ENCODE measurements at places on chromosomes 7 and 10.

DNA sequence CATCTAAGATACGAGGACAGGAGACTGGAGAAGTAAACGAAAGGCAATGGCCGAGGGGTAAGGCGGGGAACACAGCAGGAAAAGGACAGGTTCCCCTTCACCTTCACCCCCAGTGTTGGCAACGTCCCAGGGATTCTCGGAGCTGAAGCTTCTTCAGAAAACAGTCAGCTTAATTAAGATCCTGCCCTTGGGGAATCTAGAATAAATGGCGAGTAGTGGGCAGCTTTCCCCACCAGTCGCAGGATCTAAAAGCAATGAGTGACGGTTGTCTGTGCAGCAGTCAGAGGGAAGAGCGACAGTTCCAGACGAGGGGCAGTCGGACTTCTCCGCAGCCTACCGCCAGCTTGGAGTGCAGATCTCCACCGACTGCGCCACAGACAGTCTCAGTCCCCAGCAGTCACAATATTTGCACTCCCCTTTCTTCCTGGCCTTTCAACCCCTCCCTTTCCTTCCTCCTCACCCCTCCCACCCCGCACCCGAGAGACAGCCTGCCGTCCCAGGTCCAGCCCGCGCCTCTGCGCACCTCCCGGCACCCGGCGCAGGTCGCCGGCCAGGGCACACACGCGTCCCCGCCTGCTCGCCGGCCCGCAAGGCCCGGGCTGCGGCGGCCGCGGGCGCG, 10.9 kb upstream of the SP8 start:
- DNase-seq: no peak

GRCh38 chr10:59698326-59698725, 11.3 kb downstream of the SLC16A9 start:
- no peak for DNase-seq

DNA sequence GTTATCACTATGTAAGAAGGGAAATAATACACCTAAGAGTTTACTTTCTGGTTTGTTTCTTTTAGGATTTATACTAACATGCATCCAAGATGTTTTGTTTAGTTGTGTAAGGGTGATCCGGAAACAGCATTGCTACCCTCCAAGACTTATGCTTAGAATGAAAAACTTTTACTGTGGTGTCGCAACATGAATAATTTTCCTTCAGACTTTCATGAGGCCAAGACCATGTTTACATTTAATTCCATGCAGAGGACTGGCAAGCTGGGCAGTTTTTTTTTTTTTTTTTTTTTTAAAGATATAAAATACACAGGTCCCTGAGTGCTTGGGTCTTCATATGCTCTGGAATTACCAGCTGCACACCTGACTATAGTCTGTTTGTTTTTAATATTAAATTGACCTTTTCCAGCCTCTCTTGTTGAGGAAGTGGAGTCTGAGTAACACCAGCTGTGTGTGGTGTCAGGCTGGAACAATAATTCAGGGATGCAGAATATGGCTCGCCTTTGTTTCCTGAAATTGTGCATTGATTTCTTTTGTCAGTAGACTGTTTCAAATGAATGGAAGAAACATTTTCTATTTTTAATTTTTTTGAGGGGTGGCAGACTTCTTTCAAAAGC, 81.7 kb downstream of the ST7 start:
- DNase-seq: no peak

- no peak for DNase-seq
Measured at GRCh38 chr7:34342387-34342786, 315.6 kb upstream of the NPSR1 start.

GRCh38 chr10:14618674-14619073, 156.0 kb downstream of the FAM107B start:
- no peak for DNase-seq

DNA sequence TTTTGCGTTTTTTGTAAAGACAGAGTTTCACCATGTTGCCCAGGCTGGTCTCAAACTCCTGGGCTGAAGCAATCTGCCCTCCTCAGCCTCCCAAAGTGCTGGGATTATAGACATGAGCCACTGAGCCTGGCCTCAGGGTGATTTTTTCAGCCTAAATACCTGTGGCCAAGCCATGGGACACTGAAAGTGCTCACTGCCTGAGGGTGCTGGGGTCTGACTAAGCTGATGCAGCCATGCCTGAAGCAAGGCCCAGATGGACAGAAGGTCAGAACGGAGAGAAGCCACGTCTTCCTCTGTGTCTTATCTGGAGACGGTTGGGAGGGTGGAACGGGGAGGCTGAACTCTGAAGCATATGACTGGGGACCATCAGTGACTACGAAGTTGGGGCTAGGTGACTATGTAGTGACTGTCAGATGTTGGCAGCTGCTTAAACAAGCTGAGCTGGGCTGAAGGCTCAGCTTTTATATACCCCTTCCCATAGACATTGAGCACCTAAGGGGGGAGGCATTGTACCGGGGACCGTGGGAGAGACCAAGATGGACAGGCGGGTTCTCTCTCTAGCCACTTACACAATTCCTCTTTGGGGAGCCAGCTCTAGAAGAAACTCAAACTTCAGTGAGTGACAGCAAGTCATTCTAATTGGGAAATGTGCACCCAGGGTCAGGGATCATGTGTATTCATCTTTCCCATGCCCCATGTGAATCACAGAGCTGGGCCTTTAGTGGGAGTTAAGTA, 73.3 kb upstream of the HABP2 start:
- DNase-seq: no peak

DNA sequence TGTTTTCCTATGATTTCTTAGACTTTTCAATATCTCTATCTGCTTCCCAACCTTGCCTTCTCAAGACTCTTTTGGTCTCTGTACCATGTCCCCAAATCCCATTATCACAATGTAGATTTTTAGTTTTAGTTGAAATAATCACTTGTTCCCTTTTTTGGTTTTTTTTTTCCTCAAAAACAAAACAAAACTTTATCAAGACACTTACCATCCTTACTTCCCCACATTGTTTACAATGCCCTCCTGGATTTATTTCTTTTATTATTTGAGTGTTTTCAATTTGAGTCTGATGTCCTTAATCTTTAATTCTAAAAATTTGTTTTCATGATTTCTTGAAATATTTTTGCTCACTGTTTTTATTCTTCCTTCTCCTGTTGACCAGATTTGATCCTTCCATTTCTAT, 112.6 kb downstream of the CPED1 start:
- DNase-seq: no peak

DNA sequence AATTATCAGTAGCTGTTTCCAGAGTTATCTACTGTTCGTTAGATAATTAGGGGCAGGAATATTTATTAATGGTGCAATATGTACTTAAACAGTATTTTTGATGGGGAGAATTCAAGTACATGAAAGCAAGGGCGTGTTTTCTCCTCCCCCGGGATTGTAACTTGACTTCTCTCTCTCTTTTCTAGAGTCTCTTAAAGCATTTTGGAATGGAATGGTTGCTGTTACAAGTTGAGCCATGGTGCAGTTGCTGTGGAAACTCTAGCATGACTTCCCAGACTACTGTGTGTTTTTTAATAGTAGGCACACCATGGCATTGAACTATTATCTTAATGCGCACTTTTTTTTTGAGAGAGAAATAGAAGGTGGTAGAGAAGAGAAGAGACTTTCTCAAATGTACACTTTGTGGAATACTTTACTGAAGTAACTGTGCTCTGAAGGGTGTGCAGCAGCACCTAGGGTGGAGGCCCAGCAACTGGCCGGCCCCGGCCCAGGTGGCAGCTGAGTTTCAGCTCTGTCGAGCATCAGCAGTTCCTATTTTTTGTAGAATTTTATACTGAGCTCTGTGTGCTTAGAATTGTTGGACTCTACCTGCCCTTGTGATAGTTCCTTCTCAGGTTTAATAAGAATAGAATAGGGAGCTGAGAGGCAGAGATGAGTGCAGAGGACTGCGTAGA, 64.4 kb downstream of the CCNY start:
- no peak for DNase-seq

DNA sequence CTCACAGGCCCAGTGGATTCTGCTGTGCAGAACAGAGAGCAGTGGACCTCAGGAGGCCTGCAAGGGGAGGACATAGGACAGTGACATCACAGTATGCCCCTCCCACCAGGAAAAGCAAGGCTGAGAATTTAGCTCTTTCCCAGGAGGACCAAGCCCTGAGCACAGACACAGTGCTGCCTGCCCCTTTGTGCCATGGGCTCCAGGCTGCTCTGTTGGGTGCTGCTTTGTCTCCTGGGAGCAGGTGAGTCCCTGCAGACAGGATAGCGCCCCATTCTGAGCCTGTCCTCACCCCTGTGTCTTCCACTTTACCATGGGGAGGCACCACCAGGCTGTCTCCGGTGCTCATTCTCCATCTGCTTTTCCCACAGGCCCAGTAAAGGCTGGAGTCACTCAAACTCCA, 63.0 kb upstream of the PRSS58 start:
- no peak for DNase-seq

DNA sequence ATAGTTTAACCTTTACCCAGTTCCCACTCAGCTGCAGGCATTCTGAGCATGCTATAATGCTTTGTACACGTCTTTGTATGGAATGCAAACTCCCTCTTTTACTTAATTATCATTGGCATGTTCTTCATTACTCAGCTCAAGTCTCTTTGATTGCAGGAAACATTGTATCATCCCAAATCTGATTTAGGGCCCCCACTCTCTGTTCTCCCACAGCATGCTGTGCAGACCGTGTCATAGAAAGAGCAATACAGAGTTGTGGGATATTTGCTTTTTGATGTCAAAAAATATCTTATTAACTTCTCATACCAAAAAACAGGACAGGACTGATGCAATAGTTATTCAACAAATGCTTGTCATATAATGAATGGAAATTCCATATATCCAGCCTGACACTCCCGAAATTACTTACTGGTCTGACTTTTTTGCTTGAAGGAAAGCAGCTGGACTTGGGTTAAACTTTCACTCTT, 1081.5 kb upstream of the C7orf33 start:
- no peak for DNase-seq

DNA sequence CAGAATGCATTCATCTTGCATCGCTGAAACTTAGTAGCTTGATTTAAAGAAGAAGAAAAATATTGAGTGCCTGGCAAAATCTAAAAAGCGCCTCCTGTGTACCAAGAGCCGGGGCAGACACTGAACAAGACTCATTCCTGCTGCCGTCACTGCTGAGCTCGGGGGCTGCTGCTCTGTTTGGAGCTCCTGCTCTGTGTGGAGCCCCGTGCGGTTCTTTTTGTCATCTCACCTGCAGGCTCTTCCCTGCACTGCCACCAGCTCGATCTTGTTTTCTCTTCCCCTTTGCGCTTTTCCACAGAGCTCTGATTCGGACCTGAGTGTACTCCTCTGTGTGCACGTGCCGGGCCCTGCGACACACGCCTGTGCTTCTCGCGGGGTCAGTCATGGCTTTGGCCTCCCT, 462.1 kb upstream of the DPP6 start:
- no peak for DNase-seq

GRCh38 chr7:54116956-54117355, 425.2 kb upstream of the VSTM2A start:
- DNase-seq: no peak

DNA sequence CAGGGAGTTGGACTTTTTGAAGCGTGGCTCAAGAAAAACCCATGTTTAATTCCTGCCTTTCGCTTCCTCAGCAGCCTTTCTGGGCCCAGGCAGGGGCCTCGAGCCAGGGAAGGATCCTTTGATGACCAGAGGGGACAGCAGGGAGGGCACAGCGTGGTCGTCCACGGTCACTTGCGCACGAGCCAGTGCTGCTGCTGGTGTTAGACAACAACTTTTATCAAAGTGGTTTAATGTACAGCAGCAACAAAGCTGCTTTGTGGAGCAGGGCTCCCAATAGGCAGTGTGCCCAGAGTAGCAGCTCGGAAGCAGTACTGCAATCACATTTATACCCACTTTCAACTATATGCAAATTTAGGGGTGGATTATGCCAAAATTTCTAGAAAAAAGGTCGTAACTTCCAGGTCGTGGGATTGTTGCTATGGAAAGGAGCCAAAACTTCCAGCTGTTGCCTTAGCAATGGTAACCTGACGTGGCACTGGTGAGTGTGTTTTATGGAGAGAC, 6.1 kb downstream of the GIMAP1 start:
- DNase-seq: no peak

GRCh38 chr7:55464422-55464821, 99.3 kb downstream of the LANCL2 start:
- DNase-seq: no peak

DNA sequence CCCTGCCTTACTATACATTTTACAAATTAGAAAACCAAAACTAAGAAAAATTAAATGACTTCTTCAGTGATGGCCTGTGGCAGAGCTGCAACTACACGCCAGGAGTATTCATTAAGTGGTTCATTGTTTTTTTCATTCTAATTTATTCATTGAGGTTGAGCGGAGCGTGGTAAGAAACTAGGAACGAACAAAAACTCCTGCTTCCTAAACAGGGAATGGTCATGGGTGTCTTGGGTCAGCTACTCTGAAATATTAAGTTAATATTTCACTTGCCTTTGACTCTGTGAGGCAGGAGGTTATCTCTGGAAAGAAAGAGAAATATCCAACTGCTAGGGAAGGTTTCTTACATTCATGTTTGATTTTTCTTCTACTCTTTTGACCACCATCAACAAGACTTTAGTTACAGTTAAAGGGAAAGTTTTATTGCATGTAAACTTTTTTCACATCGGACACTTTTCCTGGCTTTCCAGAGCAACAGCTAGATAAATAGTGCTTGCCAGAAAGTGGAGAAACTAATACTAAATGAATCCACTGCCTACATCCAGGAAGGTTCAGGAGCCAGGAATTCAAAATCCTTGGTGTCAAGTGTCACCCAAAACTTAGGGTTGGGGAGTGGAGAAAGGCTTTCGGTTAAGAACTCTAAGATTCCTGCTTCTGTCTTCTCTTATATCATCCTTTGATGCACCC, 896 bp upstream of the GNG11 start:
- no peak for DNase-seq

DNA sequence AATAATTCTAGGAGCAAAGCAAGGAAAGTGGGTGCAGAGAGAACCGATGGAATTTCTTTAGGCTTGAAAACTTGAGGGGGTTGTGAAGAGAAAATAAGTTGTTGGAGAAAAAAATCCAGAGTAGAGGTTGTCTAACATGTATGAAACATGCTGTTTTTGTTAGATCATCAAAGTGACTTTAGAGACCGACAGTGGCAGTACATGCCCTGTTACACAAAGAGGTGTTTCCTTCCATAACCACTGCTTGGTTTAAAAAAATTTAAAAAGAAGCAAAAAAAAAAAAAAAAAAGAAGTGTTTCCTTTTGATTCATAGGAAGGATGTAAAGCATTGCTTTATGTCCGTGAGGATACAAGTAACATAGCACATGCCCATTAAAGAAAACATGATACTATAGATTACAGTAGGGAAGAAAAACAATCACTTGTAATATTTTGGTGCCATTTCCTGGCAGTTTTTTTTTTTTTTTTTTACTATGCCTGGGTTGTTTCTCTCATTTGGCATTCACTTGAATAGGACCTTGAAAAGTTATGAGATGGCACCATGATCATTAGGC, 6.1 kb downstream of the ENTPD1 start:
- DNase-seq: no peak
